Gastroesophageal sphincter (tissue), 4 donors: ENCODE measurements at places on chromosomes 13 and 19. TPM values are rescaled to one million over a fixed set of nuclear protein-coding genes. Genes with fewer than 3 reads are reported as not detected.

OR10H1 gene
- not detected for total RNA-seq

- peak overlapping the region; percentile 9 for H3K27ac ChIP-seq
- H3K4me1 ChIP-seq: peaks cover 7% of the 10 kb centered on the region
- H3K27me3 ChIP-seq: no peaks in the 10 kb centered on the region
- no peak for ATAC-seq
- H3K4me3 ChIP-seq: peak overlapping the region; percentile 90
- H3K36me3 ChIP-seq: peaks cover 27% of the 10 kb centered on the region
Observed at GRCh38 chr19:57599377-57599760, 316 bp upstream of the ZNF530 start.

GNG7 gene
- total RNA-seq: 15.6 TPM

TSC22D1 gene
- total RNA-seq: 249 TPM

IL27RA gene
- total RNA-seq: 1.1 TPM

IGFL4 gene
- total RNA-seq: not detected

DNA sequence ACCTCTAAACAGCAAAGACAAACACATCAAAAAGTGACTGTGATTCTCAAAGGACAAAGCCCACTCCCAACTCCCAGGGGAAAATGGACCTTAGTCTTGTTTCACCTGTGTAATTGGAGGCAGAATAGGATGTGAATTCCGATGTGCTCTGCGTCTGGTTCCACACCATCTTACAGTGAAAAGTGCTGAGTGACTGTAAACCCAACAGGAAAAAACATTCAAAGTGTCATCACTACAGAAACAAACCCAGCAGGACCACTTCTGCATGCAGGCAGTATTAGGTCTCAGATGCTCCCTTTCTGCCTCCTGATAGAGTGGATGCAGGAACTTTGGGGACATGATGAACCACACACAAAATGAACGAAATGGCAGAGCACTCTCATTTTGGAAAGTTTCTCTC is 6.5 kb downstream of the UQCRFS1 start:
- no peak overlapping the region for H3K4me3 ChIP-seq
- no peak for ATAC-seq

ANO8 gene
- total RNA-seq: 6.2 TPM
